ENCODE measurements at places on chromosomes 3 and 15. TPM values are rescaled to one million over a fixed set of nuclear protein-coding genes. Genes with fewer than 3 reads are reported as not detected.
A peak's percentile ranks its signal among the peaks of the same experiment; 100 is the strongest.

DNA sequence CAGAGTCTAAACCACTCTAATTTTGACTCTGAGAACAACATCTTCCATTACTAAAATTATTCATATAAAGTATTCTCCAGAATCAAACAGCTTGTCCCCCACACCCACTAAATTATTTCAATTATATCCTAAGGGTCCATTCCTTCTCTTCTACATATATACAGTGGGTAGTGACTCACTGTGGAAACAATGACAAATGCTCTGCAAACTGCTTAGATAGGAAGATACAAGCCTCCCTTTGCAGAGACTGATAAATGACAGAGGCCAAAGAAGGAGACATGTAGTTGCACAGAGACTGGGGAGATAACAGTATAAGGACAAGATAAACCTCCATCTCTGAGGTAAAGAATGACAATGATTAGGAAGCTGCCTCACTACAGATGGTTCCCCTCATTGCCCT is 1087.4 kb downstream of the AGBL1 start:
- no peak overlapping the region for H3K4me3 ChIP-seq
- H3K27me3 ChIP-seq = no peaks in the 10 kb centered on the region
- no peaks in the 10 kb centered on the region for H3K36me3 ChIP-seq
- no peak overlapping the region for H3K27ac ChIP-seq

DNA sequence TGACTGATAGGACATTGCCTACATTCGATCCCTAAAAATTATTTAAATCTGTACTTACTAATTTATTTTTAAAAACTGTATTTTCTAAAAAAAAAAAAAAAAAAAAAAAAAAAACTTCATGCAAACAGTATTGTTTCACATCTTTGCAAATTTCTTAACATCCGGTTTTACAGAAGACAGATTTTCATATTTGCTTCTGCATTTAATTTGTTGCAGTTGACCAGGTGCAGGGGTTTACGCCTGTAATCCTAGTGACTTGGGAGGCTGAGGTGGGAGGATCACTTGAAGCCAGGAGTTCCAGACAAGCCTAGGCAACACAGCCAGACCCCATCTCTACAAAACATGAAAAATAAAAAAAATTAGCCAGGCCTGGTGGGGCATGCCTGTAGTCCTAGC is 6.4 kb upstream of the NFKBIZ start:
- no peaks in the 10 kb centered on the region for H3K36me3 ChIP-seq
- H3K4me3 ChIP-seq = no peak overlapping the region
- no peak overlapping the region for H3K27ac ChIP-seq
- no peaks in the 10 kb centered on the region for H3K27me3 ChIP-seq
- DNase-seq = no peak
- H3K4me1 ChIP-seq = peaks cover 20% of the 10 kb centered on the region

DNA sequence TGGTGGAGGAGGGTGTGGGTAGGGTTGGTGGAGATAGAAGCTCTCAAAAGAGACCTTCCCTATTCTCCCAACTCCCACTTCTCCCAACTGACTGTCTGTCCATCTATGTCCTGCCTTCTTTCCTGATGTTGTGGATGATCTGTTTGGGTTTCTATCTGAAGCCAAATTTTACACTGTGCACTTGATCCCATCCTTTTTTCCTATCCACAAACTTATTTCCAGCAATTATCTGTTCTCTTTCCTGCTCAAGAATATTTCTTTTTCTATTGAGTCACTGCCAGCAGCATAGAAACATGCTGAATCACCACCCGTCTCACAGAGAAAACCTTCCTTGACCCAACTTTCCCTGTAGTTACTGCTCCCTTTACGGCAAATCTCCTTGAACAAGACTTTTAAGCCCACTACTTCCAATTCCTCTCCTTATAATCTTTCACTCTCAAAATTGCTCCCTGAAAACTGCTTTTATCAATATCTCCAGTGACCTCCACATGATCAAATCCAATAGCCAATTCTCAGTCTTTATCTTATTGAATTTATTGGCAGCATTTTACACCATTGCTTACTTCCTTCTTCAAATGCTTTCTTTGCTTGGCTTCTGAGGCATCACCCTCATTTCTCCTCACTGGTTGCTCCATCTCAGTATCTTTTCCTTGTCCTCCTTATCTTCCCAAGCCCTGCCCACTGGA is 141.2 kb upstream of the SLC7A14 start:
- H3K27me3 ChIP-seq = no peaks in the 10 kb centered on the region
- no peaks in the 10 kb centered on the region for H3K36me3 ChIP-seq
- H3K27ac ChIP-seq = no peak overlapping the region
- DNase-seq = no peak
- no peak overlapping the region for H3K4me3 ChIP-seq

- H3K4me1 ChIP-seq = peaks cover 48% of the 10 kb centered on the region
- H3K4me3 ChIP-seq = no peak overlapping the region
- H3K27ac ChIP-seq = peak overlapping the region; percentile 15
- no peaks in the 10 kb centered on the region for H3K27me3 ChIP-seq
- no peak for DNase-seq
Observed at GRCh38 chr3:69097407-69098086, 12.8 kb downstream of the ARL6IP5 start.

GRCh38 chr15:45539680-45540079 is 17.1 kb upstream of the SLC30A4 start:
- no peak for DNase-seq
- H3K4me1 ChIP-seq = peaks cover 4% of the 10 kb centered on the region
- no peaks in the 10 kb centered on the region for H3K36me3 ChIP-seq

DNA sequence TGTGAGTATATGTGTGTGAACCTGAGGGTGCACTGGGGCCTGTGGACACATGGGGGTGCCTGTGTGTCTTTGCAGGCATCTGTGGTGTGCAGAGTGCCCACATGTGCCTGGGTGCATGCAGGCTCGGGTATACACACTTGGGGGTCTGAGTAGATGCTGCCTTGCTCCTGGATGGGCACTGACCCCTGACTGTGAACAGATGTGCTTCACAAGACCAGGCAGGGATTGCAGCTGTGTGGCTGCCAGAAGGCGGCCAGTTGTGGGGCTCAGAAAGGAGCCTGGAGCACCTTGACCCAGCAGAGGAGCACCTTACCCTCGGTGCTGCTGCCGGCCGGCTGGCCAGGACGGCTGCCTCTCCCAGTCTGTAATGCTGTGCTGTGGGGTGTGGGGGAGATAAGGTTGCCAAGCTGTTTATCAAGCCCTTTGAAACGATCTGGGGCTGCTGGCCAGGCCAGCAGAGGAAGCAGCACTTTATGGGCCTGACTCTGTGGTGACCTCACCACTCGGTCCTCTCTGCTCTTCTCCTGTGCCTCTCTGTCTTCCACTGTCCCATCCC is 55.5 kb upstream of the MRPS22 start:
- H3K36me3 ChIP-seq = no peaks in the 10 kb centered on the region
- DNase-seq = peak; percentile 69
- H3K4me3 ChIP-seq = no peak overlapping the region
- peaks cover 25% of the 10 kb centered on the region for H3K4me1 ChIP-seq

DNA sequence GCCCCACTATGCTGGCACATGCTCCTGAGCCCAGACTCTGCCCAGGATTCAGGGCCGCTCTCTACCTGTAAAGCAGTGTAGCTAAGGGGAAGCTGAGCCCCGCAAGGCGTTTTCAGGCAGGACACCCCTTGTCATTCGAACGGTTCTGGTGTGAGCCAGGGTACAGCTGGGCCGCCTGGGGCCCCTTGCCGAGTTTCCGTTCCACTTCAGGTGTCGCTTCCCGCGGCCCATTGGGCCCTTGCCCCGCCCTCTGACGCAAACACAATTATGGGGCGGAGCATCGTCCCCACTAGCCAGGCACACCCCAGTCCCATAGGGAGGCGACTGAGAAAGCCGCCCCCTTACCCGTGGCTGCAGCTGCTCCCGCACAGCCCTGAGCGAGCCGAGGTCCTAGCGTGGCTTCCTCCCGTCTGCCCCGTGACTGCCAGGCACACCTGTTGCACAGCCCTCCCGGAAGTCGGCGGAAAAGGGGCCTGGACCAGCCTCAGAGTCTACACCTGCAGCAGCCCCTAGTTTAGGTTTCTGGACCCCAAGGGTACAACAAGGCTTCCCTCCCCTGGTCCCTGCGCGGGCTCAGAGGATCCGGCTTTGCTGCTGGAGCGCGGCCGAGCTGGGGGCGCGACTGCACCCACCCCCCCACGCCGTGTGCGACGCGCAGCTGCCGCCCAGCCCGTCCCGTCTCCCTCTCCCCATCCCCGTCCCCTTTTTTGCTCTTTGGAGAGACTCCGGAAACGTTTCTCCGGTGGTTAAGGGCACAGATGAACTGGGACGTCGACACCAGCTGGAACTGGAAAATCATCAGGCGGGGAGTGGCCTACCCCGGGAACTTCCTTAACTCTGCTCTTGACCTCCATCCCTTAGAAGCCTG is at the start of gene PLSCR2:
PLSCR2 (minus strand) TSS at position 412 of the 868 bp plus-strand sequence. CDS start 9,657 bp downstream, outside the sequence.
- peak within 1 kb of the TSS; percentile 58 for H3K4me3 ChIP-seq
- peaks cover 23% of the 10 kb centered on the region for H3K4me1 ChIP-seq
- no peaks in the 10 kb centered on the region for H3K36me3 ChIP-seq
- DNase-seq = peak; percentile 89

DNA sequence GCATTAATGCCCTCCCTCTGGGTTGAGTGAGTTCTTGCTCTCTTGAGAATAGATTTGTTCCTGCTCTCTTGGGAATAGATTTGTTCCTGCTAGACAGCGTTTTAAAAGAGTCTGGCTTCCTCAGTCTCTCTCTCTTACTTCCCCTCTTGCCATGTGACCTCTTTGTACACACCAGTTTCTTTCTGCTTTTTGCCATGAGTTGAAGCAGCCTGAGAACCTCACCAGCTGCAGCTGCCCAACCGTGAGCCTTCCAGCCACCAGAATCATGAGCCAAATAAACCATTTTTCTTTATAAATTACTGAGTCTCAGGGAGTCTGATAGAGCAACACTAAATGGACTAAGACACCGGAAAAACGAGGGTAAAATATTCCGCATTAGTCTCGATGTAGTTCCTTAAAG is 253.6 kb downstream of the CNTN6 start:
- H3K36me3 ChIP-seq = no peaks in the 10 kb centered on the region
- H3K27me3 ChIP-seq = no peaks in the 10 kb centered on the region
- no peak overlapping the region for H3K27ac ChIP-seq
- no peak overlapping the region for H3K4me3 ChIP-seq
- DNase-seq = no peak

- H3K27me3 ChIP-seq = no peaks in the 10 kb centered on the region
- no peak overlapping the region for H3K4me3 ChIP-seq
- peaks cover 12% of the 10 kb centered on the region for H3K4me1 ChIP-seq
- no peaks in the 10 kb centered on the region for H3K36me3 ChIP-seq
- DNase-seq = no peak
Observed at GRCh38 chr3:67601385-67601784, 53.0 kb downstream of the SUCLG2 start.

GOLGA6L7 gene
- not detected for total RNA-seq

THRB gene
- total RNA-seq = 6.9 TPM

- no peaks in the 10 kb centered on the region for H3K36me3 ChIP-seq
- H3K27me3 ChIP-seq = no peaks in the 10 kb centered on the region
- DNase-seq = no peak
- H3K27ac ChIP-seq = no peak overlapping the region
Observed at GRCh38 chr3:97831140-97831539, 9.3 kb downstream of the CRYBG3 start.

- H3K27ac ChIP-seq = no peak overlapping the region
- H3K4me1 ChIP-seq = no peaks in the 10 kb centered on the region
- no peak for DNase-seq
- H3K4me3 ChIP-seq = no peak overlapping the region
- H3K36me3 ChIP-seq = no peaks in the 10 kb centered on the region
- no peaks in the 10 kb centered on the region for H3K27me3 ChIP-seq
Observed at GRCh38 chr3:115428841-115429240, 194.5 kb upstream of the GAP43 start.

PCSK6 gene
- 8.9 TPM for total RNA-seq

GRCh38 chr3:138434276-138434874 is at the start of gene ESYT3:
TSS of gene ESYT3 (plus strand) at chr3:138434616. CDS start at chr3:138434799, 183 bp downstream.
- peak; percentile 87 for DNase-seq
- peaks cover 22% of the 10 kb centered on the region for H3K4me1 ChIP-seq
- H3K27ac ChIP-seq = no peak within 1 kb of the TSS
- no peaks in the 10 kb centered on the region for H3K36me3 ChIP-seq
- no peaks in the 10 kb centered on the region for H3K27me3 ChIP-seq
- peak within 1 kb of the TSS; percentile 29 for H3K4me3 ChIP-seq

DNA sequence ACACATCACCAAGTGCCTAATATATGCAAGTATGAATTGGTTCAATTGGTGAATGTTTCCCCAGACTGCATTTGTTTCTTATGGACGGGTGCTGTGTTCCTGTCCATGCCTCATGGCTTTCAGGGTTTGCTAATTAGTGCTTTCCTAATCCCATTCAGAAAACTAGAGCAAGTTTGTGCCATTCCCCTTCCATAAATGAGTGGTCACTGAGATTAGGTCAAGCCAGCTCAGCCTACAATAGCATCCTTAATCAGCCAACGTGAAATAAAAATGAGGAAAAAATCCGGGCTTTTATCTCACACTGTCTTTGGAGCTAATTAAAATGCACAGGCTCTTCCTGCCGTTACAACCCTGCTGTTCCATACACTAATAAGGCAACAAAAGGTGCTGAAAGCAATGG is 788.8 kb downstream of the ROBO1 start:
- no peaks in the 10 kb centered on the region for H3K36me3 ChIP-seq
- no peak overlapping the region for H3K27ac ChIP-seq
- no peaks in the 10 kb centered on the region for H3K4me1 ChIP-seq
- no peak overlapping the region for H3K4me3 ChIP-seq
- no peak for DNase-seq
- H3K27me3 ChIP-seq = no peaks in the 10 kb centered on the region

DNA sequence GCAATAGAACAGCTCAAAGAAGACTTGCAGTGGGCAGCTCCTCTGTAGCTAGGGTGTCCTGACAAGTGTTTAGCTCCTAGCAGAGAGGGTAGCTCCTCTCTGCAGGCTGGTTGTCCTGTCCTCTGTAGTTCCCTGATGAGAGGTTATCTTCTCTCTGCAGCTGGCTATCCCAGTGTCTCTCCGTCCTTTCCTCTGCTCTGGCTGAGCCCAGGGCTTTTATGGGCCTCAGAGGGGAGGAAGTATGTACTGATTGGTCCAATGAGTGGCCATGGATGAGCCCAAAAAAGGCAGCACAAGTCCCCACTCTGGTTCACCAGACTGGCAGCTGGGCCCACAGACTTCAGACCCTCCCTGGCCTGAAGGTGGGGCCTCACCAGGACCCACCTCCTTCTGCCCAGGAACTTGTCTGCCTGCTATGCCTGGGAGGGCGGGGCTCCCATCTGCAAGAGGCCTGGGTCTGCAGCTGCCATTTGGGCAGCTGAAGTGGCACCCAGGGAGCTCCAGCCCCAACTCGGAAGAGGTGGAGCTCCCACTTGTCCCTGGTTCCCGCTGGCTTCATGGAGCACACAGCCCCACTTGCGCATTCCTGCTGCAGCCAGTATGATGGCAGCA is 27.2 kb upstream of the MEX3B start:
- no peaks in the 10 kb centered on the region for H3K27me3 ChIP-seq
- DNase-seq = no peak
- no peaks in the 10 kb centered on the region for H3K4me1 ChIP-seq
- H3K36me3 ChIP-seq = no peaks in the 10 kb centered on the region

- H3K36me3 ChIP-seq = peaks cover 5% of the 10 kb centered on the region
- no peak overlapping the region for H3K4me3 ChIP-seq
- no peaks in the 10 kb centered on the region for H3K27me3 ChIP-seq
- no peaks in the 10 kb centered on the region for H3K4me1 ChIP-seq
Observed at GRCh38 chr3:52742418-52743041, 28.2 kb downstream of the NEK4 start.

DNA sequence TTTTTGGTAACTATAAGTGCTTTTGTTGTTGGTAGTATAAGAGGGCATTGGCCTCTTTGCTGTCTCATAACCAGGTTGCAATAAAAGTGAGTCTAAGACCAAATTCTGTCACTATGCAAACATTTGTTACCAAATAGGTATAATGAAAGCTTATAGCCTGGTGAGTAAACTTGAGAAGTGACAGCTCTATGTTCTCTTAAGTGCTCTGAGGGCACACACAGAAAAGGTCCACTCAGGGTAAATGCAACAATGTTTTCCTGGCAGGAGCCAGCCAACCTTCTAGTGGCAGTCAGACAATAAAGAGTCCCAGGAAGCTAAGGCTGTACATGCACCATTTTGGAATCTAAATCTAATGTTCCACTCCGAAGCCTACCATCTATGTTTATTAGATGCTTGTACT is 262.1 kb upstream of the TGFBR2 start:
- no peak for DNase-seq
- H3K4me1 ChIP-seq = no peaks in the 10 kb centered on the region
- no peak overlapping the region for H3K27ac ChIP-seq
- no peak overlapping the region for H3K4me3 ChIP-seq

Data from body of pancreas (tissue), 4 donors.